ENCODE measurements at places on chromosomes 2 and 18.

DNA sequence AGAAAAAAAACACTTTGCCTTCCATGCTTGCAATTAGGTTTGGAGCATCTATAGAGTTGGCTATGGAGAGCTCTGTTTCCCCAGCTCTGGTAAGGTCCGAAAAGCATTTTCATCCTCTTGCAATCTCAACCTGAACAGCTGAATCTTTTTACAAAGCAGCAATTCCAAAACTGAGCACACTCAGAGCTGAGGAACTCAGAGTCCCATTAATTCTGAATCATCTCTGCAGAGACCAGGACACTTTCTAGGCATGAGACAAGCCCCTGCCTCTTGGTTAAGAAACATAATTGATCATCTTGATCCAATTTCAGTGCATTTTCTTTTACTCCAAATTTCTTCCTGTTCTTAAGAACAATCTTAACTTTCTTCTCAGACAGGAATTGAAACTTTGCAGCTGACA is 4.2 kb downstream of the CNGA3 start:
- DNase-seq = no peak

GRCh38 chr18:52323802-52324201 is 16.2 kb upstream of the DCC start:
- no peak for DNase-seq

- no peak for DNase-seq
These were observed 97.5 kb downstream of the MAP4K4 start for GRCh38 chr2:101795033-101795432.

DNA sequence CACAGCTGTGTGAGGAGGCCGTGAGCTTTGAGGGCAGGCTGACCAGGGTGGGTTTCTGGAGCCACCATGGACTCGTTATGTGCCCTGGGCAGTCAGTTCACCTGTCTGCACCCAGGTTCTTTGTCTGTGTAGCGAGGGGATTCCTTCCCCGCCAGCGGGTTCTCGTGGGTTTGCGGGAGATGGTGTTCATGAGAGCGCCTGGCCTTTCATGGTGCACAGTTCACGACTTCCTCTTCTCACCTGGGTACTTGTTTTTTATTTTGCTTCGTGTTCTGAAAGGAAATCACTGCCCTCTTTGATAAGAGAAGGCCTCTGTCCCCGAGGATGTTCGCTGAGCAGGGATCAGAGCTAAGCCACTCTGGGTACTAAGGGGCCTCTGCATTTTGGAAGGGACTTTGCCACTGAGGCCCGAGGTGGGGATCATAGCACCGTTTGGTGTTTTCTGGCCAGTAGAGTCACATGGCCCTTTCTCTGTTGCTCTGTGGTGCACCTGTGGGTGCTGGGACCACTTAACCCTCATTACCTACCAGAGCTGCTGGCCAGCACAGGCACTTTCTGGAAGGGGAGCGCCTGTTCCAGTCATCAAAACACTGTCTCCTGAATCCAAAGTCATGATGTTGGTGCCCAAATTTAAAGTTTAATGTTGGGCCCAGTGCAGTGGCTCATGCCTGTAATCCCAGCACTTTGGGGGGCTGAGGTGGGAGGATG is 78.5 kb downstream of the LDLRAD4 start:
- DNase-seq = no peak

GRCh38 chr2:191228861-191229260 is 16.3 kb upstream of the MYO1B start:
- peak; percentile 26 for DNase-seq

DNA sequence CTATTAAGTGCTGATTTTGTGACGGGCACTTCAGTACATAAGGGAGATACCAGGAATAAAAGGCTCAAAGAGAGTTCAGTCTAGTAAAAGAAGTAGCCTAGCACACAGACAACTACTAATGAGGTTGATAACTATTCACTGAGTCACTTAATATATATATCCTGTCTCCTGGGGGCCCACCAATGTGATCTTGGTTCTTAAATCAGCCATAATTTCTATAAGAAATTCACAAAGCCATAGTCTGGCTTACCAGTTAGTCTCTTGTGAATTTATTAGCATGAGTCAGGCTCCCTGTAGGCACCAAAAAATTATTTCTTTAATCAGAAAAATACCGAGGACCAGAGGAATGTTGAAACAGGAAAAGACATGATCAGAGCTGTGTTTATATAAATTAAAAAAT is 10.4 kb downstream of the KCNE4 start:
- no peak for DNase-seq

DNA sequence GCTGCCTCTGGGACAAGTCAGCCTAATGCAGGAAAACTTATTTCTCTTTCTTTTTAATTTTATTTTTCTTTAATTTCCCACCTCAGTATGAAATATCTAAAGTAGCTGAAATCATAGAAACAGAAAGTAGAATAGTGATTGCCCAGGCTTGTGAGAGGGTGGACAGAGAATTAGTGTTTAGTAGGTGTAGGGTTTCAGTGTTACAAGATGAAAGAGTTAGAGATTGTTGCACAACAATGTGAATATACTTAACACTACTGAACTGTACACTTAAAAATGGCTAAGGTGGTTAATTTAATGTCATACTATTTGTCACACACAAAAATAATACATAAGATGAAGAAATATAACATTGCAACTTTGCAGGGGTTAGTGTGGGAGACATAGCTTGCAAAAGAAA is 80.8 kb downstream of the NAT8 start:
- DNase-seq = no peak

GRCh38 chr18:23422751-23423418 is 30.2 kb upstream of the RIOK3 start:
- DNase-seq = peak; percentile 71

- DNase-seq = no peak
These were observed 25.0 kb upstream of the SPAG16 start for GRCh38 chr2:213259266-213259665.

DNA sequence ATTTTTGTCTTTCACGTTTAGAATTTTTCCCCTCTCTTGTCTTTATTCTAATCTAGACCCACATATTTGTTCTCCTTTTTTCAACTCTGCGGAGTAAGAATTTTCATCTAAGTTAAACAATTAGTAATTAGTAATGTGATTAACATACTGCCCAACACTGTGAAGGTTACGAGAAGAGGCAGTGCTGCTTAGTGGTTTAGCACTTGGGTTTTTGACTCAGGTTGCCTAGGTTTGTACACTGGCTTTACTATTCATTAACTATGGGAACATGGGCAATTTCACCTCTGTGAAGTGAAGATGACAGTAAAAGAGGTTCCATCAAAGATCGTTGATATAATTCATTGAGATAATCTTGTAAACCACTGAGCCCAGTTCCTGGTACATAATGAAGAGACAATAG is 82.2 kb upstream of the PNPT1 start:
- no peak for DNase-seq

GRCh38 chr2:1650085-1650872 is 94.0 kb downstream of the PXDN start:
- no peak for DNase-seq

DNA sequence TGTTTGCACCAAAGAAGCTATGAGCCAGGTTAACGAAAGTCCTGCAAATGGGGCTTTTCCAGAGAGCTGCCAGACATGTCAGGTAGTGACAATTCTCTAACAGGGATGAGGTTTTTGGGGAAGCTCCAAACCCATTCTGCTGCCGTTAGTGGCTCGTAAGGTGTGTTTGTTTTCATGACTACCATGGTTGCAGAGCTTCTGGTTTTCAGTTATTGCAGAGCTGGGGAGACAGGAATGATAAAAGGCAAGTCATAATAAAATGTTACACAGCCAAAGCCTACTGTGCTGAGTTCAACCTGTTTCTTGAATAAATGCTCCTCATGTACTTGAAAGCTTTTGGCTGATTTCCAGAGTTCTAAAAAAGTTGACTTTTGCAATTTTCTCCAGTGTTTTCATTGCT is 209.2 kb upstream of the STK17B start:
- no peak for DNase-seq

DNA sequence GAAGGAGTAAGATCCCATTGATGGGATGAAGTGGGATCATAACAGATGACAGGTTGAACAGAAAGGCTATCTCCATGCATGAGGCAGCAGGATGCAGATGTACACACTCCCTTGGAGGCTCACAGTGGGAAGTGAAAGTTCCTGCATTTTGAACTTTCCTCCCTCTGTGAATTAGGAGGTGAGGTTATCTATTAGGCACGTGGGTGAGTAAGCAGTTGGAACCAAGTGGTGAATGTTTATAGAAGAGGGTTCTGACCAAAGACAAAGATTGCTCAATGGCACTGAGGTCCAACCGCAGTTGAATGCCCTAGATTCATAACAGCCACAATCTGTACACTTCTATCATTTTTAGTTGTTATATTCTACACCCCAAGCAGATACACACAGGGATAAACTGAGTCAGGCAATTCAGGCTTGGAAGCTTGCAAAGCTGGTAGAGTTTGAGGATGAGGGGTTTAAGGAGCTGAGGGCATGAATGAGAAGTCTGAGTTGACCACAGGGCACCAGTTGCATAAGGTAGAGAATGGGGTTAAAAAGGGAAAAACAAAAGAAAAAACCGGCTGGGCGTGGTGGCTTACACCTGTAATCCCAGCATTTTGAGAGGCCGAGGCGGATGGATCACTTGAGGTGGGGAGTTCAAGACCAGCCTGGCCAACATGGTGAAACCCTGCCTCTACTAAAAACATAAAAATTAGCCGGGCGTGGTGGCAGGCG is 7.1 kb upstream of the KCMF1 start:
- no peak for DNase-seq

DNA sequence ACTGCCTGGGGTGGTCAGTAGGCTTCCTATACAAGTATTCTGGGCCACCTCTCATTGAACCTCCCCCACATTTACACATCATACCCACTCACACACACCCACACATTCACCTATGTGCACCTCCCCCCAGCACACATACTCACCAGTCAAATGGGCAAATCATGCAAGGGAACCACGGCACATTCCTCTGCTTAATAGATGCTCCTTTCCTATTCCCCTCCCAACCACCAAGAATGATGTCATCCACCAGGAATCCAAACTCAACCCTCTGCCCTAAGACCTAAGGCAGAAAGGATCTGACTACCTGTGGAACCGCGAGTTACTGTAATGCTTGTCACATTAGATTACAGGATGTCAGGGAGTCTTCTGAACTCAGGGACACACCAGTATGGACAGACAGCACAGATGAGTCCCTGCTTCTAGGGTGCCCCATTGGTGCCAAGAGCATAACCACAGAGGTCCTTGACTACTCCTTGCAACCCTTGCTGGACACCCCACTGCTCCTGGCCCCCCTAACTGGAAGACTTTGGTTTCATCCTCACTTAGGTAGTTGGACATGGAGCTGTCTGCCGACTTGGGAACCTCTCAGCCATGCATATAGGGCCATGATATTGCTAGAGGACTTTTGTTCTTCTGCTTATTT is 21.5 kb upstream of the CAB39 start:
- no peak for DNase-seq

DNA sequence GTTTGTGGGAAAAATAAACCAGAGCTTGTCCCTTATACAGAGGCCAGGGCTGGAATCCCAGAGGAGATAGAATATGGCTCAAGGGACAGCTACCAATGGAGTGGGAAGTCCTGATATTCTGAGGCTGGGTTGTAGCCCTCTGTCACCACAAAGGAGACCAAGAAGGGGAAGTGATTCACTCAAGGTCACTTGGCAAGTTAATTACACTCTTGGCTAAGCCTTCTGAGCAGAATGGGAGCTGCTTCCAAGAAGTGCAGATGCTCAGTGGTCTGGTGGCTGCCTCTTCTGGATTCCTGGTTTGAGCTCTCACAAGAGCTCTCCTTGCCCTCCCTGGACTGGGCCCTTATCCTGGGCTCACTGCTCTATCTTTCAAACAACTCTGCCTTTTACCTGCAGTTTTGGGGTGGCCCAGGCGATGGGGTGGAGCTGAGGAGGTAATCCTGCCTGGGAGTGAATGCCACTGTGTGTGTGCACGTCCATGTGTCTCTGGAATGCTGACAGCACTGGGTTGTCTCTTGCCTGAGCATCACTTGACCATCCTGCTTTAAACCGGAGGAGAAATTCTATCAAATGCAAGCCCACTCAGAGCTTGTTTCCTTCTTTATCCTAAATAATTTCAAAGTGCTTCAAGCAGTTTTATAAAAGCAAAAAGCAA is 168.2 kb downstream of the KCNS3 start:
- DNase-seq = no peak

DNA sequence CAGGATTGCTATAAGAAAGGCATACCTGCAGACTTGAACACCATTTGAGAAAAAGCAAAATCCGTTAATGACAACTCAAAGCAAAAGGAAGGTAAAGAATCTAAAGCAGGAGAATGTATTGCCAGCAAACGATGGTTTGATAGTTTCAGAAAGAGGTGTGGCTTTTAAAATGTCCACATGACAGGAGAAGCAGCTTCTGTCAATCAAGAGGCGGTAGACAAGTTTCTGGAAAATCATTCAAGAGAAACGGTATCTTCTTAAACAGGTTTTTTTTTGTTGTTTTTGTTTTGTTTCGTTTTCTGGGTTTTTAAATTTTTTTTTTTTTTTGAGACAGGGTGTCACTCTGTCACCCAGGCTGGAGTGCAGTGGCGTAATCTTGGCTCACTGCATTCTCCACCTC is 13.8 kb downstream of the CLEC4F start:
- no peak for DNase-seq

GRCh38 chr2:30820381-30821055 is 13.3 kb upstream of the CAPN13 start:
- DNase-seq = no peak

DNA sequence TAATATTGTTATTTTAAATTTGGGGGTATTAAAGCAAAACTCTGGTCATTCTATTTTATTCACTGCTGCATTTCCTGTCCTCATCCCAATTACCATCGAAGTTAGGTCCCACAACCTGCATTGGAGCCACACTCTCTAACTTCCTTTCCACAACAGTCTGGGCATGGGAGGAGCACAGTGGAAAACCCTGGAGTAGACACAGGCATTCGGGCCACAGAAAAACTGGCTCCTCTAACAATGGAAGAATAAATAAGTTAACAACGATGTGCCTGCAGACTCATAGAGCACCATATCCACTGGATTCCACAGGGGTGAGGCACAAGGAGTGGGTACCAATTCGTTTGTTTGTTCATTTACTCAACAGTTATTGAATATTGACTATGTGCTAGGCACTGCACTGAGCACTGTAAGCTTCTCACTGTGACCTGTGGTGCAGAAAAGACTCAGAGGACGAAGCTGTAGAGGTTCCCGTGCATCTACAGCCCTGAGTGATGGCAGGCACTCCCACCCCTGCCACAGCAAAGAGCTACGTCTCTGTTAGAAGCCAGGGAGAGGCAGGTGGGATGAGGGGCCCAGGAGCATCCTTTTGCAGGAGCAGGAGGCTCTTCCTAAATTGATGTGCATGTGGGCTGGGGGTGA is 154.2 kb upstream of the PGAP1 start:
- no peak for DNase-seq

GRCh38 chr18:55665506-55665905 is 77.5 kb upstream of the TCF4 start:
- no peak for DNase-seq

Data from BE2C (cell line).